ENCODE measurements at places on chromosomes 2 and 18.

DNA sequence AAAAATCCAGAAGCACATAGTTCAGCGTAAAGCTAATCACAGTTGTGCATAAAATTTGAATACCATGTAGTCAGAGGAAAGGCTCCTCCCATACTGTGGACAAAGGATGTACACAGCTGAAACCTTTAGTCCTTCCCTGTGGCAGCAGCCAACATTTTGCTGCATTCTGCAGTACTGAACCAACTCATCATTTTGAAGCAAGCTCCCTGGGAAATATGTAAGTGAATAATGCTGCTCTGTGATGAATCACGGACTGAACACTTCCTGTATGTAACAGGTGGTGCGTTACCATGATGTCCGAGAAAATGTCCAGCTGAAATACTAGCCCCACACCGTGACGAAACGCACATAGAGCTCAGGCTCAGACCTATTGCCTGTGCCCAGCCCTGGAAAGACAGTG lies 421.1 kb upstream of the RAB12 start:
- DNase-seq = no peak

DNA sequence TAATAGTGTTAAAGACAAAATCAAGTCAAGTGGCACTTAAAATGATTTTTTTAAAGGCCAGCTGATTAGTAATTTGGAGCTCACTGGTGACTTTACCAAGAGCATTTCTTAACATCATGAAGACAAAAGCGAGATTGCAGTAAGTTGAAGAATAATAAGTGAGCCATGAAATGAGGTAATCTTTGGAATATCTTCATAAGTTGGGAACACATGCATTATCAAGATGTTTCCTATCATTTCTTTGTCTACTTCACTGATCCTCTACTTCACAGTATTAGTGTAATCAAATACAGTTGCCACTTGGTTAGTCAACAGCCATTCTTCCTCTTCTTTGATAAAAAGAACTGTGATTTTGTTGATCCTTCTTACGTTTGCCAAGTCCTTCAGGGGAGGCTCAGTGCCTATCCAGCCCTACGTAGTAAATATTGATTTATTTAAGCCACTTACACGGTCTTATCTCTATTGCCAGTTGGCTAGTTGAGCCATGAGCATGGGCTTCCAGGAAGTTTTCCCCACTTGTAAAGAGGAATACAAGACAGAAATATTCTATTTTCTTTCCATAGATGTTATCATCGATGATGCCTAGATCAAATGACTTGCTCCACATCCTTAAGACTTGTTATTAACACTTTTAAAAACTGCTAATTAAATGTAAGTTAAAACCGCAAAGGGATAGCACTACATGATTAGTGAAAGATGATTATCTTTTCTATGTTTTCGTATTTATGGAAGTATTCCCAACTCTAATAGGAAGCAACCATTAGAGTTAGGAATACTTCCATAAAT lies 46.1 kb downstream of the YES1 start:
- no peak for DNase-seq

DNA sequence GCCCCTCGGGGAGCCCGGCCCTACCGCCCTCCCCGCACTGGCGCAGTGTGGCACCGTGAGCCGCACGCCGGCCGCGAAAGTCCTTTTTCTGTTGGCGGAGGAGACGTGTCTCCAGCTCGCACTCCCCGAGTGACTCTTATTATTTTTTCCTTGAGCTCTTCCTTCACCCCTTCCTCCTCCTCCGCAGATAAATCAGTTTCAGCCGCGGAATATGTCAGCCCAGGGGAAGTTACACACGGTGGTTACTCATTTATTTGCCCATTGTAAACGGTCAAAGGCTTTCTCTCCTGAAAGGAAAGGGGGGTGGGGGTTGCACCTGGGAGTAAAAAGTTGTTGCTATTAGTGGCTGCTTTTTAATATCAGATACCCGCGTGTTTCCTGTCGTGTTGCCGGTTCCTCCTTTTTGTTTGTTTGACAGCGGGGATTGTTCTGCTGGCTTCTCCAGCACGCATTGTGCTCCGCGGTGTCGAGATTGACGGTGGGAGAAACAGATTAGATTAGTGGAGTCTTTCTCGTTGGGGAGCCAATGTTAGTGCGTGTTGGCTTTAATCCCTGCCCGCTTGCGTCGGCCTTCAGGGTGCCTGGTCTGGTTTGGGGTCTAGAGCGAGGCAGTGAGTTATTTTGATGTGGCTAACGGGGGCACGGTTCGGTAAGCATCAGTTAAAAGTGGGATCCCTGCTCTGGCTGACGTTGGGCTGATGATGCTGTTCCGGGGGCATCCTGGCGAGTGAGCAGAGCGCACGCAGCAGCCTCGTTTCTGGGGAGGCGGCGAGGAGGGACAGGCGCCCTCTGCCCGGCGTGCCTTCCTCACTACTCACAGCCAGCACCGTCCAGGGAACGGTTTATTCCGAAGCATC lies 1.6 kb downstream of the CRIM1 start:
- peak; percentile 30 for DNase-seq

DNA sequence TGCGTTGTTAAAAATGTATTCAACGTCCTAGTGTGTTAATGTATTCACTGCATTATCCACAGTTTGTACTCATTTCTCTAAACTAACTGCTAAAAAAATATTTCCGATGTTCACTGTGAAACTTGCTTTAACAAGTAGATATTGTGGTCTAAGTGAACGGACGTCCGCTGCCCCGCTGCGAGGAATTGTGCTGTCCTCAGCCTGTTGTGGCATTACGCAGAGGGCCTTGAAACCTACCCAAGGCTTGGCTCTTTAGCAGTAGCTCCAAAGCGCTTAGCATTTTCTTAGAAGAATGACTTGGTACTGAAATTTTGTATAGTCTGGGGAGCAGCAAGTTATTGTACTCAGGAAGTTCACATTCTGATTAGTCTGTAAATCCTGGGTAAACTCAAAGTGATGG lies 136.5 kb upstream of the SP5 start:
- no peak for DNase-seq

- DNase-seq = no peak
These were observed 32.1 kb downstream of the GRHL1 start for GRCh38 chr2:9983401-9984216.

All from CD8-positive, alpha-beta memory T cell (primary cell).